ENCODE measurements at places on chromosomes 12 and 14. TPM values are rescaled to one million over a fixed set of nuclear protein-coding genes. Genes with fewer than 3 reads are reported as not detected.

DNA sequence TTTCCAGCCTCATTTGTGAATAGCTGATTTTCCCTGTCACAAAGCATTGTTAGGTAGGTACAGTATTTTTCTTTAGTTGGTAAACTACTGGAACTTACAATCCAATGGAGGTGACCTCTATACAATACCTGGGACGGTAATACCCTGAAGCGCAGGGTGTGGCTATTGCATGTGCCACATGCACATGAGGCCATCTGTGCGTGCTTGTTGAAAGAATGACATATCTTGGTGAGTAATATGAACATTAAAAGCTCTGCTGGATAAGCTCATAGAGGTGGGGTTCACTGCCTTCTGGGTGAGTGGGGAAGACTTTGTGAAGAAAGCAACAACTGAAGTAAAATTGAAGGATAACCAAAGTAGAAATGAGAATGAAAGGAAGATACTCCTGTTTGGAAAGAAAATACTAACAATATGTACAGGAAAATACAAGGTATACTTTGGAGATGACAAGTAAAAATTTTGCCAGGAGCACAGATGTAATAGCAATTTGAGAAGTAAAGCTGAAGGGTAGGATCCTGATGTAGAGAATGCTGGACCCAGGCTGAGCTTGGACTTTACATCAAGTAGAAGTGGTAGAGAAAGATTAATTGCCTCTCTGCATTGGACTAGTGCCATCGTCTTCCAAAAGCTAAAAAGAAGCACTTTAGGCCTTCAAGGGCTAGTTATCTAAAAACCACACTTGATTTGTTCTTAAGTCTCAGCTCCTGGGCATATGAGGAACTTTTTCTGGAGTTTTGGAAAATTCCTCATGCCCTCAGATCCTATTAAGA lies 97.1 kb downstream of the SLC38A6 start:
- H3K27ac ChIP-seq, result no peak overlapping the region
- no peak overlapping the region for H3K4me3 ChIP-seq
- no peaks in the 10 kb centered on the region for H3K27me3 ChIP-seq
- DNase-seq, result no peak

GRCh38 chr12:53757101-53757770 lies 5.5 kb upstream of the CISTR start:
- H3K27me3 ChIP-seq, result peaks cover 6% of the 10 kb centered on the region
- no peak overlapping the region for H3K27ac ChIP-seq
- H3K4me3 ChIP-seq, result peak overlapping the region; percentile 37
- peaks cover 13% of the 10 kb centered on the region for H3K4me1 ChIP-seq

DNA sequence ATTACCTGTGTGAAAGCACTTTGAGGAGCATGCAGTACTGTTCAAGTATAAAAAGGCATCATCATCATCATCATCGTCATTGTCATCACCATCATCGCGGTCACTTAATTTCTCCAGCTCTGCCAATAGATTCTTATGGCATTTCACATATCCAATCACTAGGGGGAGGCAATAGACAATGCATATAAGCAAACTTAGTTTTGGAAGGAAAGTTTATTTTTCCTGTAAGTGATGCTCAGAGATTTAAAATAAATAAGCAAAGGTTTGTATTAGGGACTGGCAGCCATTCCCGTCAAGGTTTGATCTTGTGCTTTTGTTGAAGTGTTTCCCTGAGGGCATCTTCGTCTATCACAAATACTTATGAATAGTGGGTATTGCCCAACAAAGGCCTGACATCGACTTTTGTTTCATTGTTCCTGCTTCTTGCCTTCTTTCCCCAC lies 127.4 kb downstream of the KTN1 start:
- H3K27ac ChIP-seq, result no peak overlapping the region
- H3K36me3 ChIP-seq, result no peaks in the 10 kb centered on the region
- no peaks in the 10 kb centered on the region for H3K4me1 ChIP-seq
- no peak for DNase-seq
- H3K27me3 ChIP-seq, result no peaks in the 10 kb centered on the region
- H3K4me3 ChIP-seq, result no peak overlapping the region

DNA sequence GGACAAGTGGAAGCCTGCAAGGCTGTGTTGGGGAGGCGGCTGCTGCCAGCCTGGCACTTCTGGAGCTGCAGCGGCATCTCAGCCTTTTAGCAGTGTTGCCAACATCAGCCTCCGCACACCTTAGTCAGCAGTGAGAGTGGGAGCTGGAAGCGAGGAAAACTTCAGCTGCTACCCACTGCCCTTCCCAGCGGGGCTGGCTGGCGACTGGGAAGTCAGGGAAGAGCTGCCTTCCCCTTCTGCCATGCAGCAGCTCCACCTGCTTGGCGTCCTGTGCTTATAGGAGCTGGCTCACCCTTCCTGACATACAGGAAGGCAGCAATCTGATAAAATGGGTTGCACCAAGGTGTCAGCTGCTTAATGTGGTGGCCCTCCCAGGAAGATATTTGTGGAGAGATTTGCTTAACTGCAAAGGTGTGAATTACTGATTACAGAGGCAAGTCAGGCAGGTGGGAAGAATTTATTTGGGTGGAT lies 15.4 kb upstream of the PLEKHG3 start:
- no peak overlapping the region for H3K4me3 ChIP-seq
- H3K4me1 ChIP-seq, result no peaks in the 10 kb centered on the region
- no peaks in the 10 kb centered on the region for H3K27me3 ChIP-seq
- H3K27ac ChIP-seq, result no peak overlapping the region

DNA sequence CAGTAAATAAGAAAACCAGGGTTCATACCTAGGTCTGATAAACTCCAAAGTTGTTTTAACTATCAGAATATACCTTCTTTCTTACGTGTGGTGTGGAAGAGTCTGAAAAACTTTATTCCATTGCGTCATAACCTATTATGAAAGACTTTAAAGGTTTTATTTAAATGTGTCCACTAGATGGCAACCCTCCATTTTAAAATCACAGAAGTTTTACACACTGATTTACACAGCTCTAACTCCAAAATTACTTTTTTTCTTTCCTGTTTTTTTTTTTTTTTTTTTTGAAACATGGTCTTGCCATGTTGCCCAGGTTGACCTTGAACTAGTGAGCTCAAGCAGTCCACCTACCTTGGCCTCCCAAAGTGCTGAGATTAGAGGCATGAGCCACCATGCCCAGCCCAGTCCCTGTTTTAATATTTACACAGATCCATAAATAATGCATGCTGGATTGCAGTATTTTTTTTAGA lies 17.3 kb upstream of the TMPRSS12 start:
- H3K27me3 ChIP-seq, result no peaks in the 10 kb centered on the region
- H3K4me3 ChIP-seq, result no peak overlapping the region
- no peaks in the 10 kb centered on the region for H3K4me1 ChIP-seq
- H3K27ac ChIP-seq, result no peak overlapping the region
- H3K36me3 ChIP-seq, result no peaks in the 10 kb centered on the region
- DNase-seq, result peak; percentile 43

DNA sequence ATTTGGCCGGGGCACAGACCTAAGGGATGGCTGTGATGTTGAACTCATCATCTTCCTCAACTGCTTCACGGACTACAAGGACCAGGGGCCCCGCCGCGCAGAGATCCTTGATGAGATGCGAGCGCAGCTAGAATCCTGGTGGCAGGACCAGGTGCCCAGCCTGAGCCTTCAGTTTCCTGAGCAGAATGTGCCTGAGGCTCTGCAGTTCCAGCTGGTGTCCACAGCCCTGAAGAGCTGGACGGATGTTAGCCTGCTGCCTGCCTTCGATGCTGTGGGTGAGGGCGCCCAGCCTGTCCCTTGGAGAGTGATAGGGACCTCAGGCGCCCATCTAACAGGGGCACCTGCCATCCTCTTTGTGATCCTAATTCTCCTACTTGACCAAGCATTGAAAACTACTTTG lies 12.4 kb downstream of the OAS3 start:
- H3K4me3 ChIP-seq, result no peak overlapping the region
- H3K27me3 ChIP-seq, result no peaks in the 10 kb centered on the region
- H3K36me3 ChIP-seq, result no peaks in the 10 kb centered on the region
- no peaks in the 10 kb centered on the region for H3K4me1 ChIP-seq
- no peak for DNase-seq
- H3K27ac ChIP-seq, result no peak overlapping the region

DNA sequence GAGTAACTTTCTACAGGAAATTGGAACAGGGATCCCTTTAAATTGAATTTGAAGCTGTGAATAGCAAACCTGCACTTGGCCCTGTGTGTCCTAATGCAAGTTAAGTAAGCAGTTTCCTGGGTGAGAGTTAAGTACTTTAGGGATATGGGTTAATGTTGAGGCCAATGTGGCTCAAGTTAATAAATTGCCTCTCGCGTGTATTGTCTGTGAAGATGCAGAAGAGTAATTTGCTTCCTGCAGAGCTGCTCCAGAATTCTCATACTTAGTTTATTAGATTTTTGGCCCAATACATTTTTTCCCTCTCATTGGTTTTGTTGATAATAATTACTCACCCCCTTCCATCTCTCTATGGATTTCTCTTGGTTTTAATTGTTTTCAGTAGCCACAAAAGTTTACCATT lies 86.5 kb downstream of the SLC25A47 start:
- H3K27me3 ChIP-seq, result no peaks in the 10 kb centered on the region
- no peak overlapping the region for H3K27ac ChIP-seq
- no peaks in the 10 kb centered on the region for H3K36me3 ChIP-seq
- H3K4me1 ChIP-seq, result peaks cover 31% of the 10 kb centered on the region

- H3K27ac ChIP-seq, result no peak overlapping the region
- DNase-seq, result no peak
- peaks cover 30% of the 10 kb centered on the region for H3K4me1 ChIP-seq
- no peak overlapping the region for H3K4me3 ChIP-seq
- no peaks in the 10 kb centered on the region for H3K36me3 ChIP-seq
Observed at GRCh38 chr12:2332236-2332635, 279.4 kb downstream of the CACNA1C start.

DNA sequence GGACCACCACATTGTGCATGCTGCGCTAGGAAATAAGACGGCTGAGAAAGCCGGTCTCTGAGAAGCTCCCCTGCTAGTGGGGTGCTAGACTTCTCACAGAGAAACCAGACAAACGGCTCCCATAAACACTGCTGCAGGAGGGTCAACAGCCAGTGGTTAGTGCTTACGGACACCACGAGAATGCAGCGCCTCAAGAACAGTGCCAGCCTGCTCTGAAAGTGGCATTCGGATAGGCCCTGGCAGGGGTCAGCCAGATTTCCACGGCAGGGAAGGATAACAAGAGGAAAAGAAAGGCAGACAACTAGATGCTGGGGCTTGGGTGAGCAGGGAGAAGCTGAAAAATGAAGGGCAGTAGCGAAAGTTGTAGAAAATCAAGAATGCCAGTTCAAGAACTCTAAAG lies 26.4 kb downstream of the PPTC7 start:
- no peak overlapping the region for H3K4me3 ChIP-seq
- H3K27ac ChIP-seq, result no peak overlapping the region
- no peaks in the 10 kb centered on the region for H3K36me3 ChIP-seq
- peaks cover 6% of the 10 kb centered on the region for H3K4me1 ChIP-seq
- no peak for DNase-seq

- H3K4me3 ChIP-seq, result no peak overlapping the region
- peak; percentile 31 for DNase-seq
- no peaks in the 10 kb centered on the region for H3K27me3 ChIP-seq
- H3K27ac ChIP-seq, result no peak overlapping the region
- no peaks in the 10 kb centered on the region for H3K4me1 ChIP-seq
Observed at GRCh38 chr12:10235761-10236631, 23.3 kb downstream of the GABARAPL1 start.

- no peaks in the 10 kb centered on the region for H3K36me3 ChIP-seq
- no peaks in the 10 kb centered on the region for H3K4me1 ChIP-seq
- no peak overlapping the region for H3K4me3 ChIP-seq
- H3K27me3 ChIP-seq, result 0 out of 2 replicates have a peak, but pooled peaks cover 5% of the 10 kb centered on the region
- H3K27ac ChIP-seq, result no peak overlapping the region
- DNase-seq, result no peak
Observed at GRCh38 chr12:49969651-49970429, 2.9 kb upstream of the AQP6 start.

GRCh38 chr14:71321574-71322315 lies 414.5 kb downstream of the PCNX1 start:
- H3K27ac ChIP-seq, result peak overlapping the region; percentile 93
- DNase-seq, result peak; percentile 65
- peaks cover 18% of the 10 kb centered on the region for H3K4me1 ChIP-seq
- peak overlapping the region; percentile 92 for H3K4me3 ChIP-seq

- H3K4me1 ChIP-seq, result peaks cover 8% of the 10 kb centered on the region
- no peak overlapping the region for H3K4me3 ChIP-seq
- H3K27me3 ChIP-seq, result no peaks in the 10 kb centered on the region
- H3K27ac ChIP-seq, result no peak overlapping the region
- DNase-seq, result no peak
Observed at GRCh38 chr12:25816637-25817036, 141.8 kb upstream of the RASSF8 start.

DNA sequence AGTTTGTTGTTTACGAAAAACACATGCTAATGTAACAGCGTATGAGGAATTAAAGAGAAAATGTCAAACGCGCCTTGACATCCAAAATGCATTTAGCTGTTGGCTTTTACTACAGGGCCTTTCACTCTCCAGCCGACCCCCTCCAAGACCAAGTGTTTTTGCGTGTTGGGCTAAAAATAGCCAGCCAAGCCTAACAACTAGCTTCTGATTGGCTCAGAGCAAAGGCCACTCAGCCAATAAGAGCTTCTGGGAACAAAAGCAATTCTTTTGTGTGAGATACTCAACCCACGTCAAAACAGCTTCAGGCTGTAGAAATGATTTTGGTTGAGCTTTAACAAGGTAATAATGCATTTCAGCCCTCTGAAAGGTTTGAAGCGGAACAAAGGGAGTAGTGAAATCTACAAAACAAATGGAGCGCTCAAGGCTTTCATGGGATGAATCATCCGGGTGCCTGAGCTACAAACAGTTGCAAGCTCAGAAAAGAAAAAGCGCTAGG lies 198.7 kb upstream of the DCN start:
- no peaks in the 10 kb centered on the region for H3K4me1 ChIP-seq
- H3K27ac ChIP-seq, result no peak overlapping the region
- DNase-seq, result no peak
- H3K27me3 ChIP-seq, result no peaks in the 10 kb centered on the region
- H3K4me3 ChIP-seq, result no peak overlapping the region
- H3K36me3 ChIP-seq, result no peaks in the 10 kb centered on the region

DNA sequence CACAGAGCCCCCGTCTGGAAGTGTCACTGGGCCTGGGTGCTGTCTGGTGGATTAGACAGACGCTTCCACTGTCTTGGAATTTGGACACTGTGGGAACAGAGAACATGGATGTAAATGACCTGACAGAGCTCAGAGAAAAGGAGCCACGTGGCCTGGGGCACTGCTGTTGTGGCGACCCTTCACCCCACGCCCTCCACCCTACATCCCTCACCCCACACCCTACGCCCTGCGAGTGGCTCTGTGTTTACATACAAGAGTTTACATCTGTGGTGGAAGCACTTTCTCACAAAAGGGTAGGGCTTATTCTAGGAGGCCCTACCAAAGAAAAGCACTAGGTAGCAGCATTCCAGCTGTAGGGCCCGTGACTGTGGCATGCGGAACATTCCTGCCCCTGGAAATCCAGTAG lies 47.7 kb downstream of the B4GALNT3 start:
- no peaks in the 10 kb centered on the region for H3K36me3 ChIP-seq
- DNase-seq, result no peak
- H3K27me3 ChIP-seq, result no peaks in the 10 kb centered on the region
- H3K4me3 ChIP-seq, result no peak overlapping the region
- H3K4me1 ChIP-seq, result peaks cover 43% of the 10 kb centered on the region

- H3K36me3 ChIP-seq, result peaks cover 10% of the 10 kb centered on the region
- peak overlapping the region; percentile 84 for H3K27ac ChIP-seq
- H3K4me1 ChIP-seq, result peaks cover 27% of the 10 kb centered on the region
- no peaks in the 10 kb centered on the region for H3K27me3 ChIP-seq
Observed at GRCh38 chr12:56190695-56191155, 1.4 kb upstream of the SMARCC2 start.

LRRC10 gene
- not detected for total RNA-seq

DNAJC22 gene
- 27.7 TPM for total RNA-seq

SCNN1A gene
- 118 TPM for total RNA-seq

FGD4 gene
- total RNA-seq, result 7.7 TPM

DEGS2 gene
- 1.8 TPM for total RNA-seq

All from HCT116 (cell line).